AG08395 (cell line): ENCODE measurements at places on chromosomes 6 and 20.

GRCh38 chr6:2237001-2237400 is 8.4 kb downstream of the GMDS start:
- peak; percentile 46 for DNase-seq

GRCh38 chr6:25652007-25652515 is at the start of gene SCGN:
Gene SCGN (plus strand): TSS chr6:25652215. CDS start chr6:25652404, 189 bp downstream.
- peak; percentile 66 for DNase-seq

DNA sequence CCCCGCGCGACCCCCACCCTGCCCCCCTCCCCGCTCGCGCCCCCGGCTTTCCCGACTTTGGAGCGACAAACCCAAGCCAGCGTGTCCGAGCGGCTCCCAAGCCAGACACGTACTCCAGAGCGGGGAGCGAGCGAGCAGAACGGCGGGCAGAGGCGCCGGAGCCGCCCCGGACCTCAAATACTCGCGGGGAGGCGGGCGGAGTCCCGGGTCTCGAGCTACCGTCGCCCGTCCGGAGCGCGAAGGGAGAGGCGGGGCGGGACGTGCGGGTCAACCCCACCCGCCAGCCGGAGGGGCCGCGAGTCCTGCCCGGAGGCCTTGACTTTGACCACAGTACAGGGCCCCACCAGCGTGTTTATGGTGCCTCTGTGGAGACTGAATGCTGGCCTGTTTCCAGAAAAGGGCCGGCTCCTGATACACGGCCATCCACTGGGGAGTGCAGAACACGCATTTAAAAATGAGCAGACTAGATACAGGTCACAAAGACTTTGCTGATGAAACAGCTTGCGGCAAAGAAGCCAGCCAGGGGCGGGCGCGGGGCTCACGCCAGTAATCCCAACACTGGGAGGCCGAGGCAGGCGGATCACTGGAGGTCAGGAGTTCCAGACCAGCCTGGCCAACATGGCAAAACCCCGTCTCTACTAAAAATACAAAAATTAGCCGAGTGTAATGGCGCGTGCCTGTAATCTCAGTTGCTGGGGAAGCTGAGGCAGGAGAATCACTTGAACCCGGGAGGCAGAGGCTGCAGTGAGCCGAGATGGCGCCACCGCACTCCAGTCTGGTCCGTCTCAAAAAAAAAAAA is at the start of gene SERPINB6:
Gene SERPINB6, minus strand, starts transcription at position 148 of the 799 bp plus-strand sequence. CDS start 12,235 bp downstream, outside the sequence.
- DNase-seq = peak; percentile 65

GRCh38 chr6:118522422-118522821 is 25.7 kb upstream of the PLN start:
- no peak for DNase-seq

GRCh38 chr6:145086197-145086596 is 649.1 kb downstream of the EPM2A start:
- no peak for DNase-seq
